Fibroblast of lung (primary cell): ENCODE measurements at places on chromosomes 5 and 9. TPM values are rescaled to one million over a fixed set of nuclear protein-coding genes. Genes with fewer than 3 reads are reported as not detected.

Gene TAF11L9
- not detected in 2 replicates for total RNA-seq

Gene C1QTNF2
- 0.77 and 2.3 TPM in 2 replicates for total RNA-seq

Gene YIPF5
- total RNA-seq = 69.6 and 83.2 TPM in 2 replicates

Gene IRGM
- 0.17 TPM in 1 of 2 replicates, not detected in the other for total RNA-seq

Gene GAPT
- not detected in 2 replicates for total RNA-seq

Gene NPR2
- total RNA-seq = 23.6 and 47.4 TPM in 2 replicates

Gene IFNA2
- not detected in 2 replicates for total RNA-seq

Gene DMRTA1
- total RNA-seq = 0.26 and 0.83 TPM in 2 replicates

Gene UNC13B
- total RNA-seq = 20.8 and 38.3 TPM in 2 replicates
